ENCODE measurements at places on chromosomes 5 and 9.
A peak's percentile ranks its signal among the peaks of the same experiment; 100 is the strongest.

DNA sequence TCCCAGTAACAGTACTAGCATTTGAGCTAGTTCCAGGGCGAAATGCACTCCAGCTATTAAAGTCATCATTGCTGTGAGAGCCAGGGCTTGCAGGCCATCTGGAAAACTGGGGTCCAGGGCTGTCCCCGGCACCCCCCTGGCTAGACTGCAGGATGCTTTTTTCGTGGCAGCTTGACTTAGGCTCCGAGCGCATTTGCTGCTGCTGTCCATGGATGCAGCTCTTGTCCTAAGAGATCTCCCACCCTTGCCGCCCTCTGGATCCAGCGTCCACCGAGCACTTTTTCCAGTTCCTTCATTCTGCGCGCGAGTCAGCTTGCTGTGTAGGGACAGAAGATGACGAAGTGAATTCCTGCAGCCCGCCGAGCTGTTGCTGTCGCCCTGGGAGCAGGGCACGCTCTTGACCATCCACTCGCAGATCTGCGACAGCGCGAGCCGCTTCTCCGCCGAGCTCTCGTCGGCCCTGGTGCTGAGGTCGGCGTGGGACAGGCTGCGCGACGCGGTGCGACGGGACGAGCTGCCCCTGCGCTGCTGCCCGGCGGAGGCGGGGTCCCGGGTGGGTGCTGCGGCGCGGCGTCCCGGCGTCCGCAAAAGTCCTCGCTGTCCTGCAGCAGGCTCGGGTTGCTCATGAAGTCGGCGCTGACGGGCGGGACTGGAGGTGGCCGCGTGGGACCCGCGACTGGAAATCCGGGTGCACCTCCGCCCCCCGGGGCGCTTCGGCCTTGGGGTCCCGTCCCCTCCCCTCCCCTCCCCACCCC is 30.7 kb downstream of the OR2V1 start:
- no peak for DNase-seq

DNA sequence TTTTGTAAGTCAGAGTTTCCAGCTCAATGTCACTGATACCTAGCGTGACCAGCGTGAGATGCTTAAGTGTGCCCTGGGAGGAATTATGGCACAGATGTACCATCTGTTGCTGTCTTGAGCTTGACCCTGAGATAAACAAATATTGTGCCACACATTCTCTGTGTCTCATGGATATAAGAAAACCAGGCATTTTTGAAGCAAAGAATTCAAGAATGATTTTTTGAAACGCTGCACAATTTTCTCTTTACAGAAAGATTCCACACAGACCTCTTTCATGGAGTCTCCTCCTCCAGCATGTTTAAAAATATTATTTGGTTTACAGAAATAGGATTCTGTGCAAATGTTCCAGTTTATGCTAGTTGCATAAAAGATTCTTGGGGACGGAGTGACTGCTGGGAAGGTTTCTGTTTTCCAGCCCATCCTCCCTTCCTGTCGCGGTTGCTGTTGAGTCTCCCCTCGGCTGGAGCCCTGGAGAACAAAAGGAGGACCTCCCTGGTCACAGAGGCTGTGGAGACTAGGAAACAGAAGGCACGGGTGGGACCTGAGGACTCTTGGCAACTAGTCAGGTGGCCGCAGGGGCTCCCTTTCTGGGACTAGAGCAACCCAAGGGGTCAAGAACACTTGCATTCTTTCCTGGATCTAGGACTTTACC is 120.8 kb downstream of the RASGRF2 start:
- no peak for DNase-seq

- DNase-seq, result no peak
These were observed 63.2 kb upstream of the CTXN3 start for GRCh38 chr5:127585661-127586060.

DNA sequence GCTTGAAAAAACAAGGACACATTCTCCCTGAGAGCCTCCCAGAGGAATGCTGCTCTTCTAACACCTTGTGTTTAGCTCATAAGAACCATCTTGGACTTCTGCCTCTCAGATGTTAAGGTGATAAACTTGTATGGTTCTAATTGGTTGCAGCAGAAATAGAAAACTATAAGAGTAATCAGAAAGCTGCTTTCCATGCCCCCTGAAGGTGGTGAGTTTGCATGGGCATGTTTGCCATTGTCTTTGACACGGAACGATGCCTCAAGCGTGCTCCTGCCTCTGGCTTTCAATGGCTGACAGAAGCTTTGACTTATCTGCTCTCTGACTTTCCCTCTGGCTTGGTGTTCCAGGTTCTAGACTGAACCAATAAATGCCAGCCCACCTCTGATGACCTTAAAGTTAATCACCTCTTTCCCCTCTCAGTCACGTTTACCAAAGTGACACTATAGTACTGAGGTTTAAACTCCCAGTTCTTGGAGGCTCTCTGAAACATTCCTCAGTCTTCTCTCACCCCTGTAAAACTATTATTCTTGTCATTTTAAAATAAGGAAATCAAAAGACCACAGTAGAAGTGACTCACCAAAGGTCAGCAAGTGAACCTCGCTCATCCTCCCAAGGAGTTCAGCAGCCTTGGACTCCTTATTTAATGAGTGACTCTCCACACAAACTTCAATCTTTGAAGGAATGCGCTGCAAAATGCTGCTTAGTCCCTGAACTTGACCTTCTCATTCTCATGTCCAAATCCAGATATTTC is 103.6 kb downstream of the PIK3R1 start:
- DNase-seq, result no peak

DNA sequence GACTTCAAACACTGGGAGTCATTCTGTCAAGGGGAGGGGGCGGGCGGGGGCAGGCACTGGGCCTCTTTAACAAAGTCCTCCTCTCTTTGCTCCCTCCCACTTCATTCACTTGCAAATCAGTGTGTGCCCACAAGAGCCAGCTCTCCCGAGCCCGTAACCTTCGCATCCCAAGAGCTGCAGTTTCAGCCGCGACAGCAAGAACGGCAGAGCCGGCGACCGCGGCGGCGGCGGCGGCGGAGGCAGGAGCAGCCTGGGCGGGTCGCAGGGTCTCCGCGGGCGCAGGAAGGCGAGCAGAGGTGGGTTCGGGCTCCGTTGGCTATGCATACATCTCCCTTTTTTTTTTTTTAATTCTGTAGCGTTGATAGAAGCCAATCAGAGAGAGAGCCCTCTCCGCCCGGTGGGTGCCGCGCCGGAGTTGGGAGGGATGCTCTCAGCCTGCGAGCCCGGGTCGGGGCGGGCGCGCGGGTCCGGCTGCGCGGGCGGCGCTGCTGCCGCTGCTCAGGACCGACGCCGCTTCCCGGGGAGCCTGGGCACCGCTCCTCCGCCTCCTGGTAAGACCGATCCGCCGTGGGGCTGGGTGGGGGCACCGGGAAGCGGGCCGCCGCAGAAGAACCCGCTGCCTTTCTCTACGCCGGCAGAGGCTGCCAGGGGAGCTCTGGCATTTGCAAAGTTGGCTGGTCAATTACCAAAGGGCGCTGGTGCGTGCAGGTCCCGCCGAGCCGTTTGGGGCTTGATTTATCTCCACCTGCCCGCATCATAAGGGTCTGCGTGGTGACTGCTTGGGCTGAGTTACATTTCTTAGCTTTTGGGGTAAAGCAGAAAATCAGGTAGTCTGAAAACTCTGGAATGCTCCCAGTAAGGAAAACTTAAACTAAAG is at the start of gene CDH6:
Gene CDH6 (plus strand): TSS at position 96 of the 877 bp plus-strand sequence. CDS start 73,788 bp downstream, outside the sequence.
- peak; percentile 22 for DNase-seq

- no peak for DNase-seq
These were observed 133.1 kb downstream of the GABBR2 start for GRCh38 chr9:98575379-98576346.

DNA sequence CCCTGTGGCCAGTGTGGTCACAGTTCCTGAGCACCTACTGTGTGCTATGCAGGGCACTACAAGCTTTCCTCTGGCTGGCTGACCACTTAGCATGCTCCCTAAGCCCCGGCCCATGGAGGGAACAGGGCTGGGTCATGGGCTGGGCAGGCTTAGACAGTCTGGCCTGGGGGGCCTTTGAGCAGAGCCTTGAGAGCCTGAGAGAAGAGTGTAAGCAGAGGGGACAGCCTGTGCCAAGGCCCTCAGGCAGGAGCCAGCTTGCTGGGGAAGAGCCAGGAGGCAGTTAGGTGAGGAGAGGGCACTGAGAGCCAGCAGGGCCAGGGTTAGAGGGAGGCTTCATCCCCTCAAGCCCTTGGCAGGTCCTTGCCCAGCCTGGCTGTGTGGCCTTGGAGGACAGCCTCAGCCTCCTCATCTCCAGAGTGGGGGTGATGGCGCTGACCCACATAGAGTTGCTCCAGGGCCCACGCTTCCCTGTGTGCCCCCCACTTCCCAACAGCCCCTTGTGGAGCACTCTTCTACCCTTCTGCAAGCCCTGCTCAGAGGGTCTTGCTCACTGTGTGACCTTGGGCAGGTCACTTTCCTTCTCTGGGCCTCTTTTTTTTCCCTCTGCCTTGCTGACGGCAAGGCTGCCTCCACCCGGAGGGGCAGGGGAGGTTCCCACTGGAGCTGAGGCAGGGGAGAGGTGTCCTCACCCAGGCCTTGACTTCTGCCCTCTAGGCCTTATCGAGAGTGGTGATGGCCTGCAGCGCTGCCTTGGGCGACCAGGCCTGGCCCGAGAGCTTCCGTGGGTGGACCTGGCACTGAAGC is 107.1 kb downstream of the PHF2 start:
- no peak for DNase-seq

- no peak for DNase-seq
These were observed 427.7 kb downstream of the PRELID2 start for GRCh38 chr5:145407300-145408047.

DNA sequence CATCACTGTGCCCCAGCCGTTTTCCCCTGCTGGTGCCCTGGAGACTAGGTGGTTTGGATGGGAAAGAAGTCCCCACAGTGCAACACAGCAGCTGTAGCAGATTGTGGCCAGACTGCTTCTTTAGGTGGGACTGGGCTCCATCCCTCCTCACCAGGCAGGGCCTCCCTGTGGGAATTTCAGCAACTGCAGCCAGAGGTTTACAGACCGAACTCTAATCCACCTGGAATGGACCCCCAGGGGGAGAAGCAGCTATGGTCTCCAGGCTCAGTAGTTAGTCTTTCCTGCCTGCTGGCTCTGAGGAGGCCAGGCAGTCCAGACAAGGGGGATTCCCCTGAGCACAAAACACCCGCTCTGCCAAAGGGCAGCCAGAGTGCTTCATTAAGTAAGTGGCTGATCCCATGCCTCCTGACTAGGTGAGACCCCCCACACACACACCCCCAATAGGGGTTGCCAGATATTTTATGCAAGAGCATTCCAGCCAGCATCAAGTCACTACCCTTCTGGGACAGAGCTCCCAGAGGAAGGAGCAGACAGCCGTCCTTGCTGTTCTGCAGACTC is 188.9 kb downstream of the SGCD start:
- DNase-seq, result no peak

GRCh38 chr9:100058699-100059579 is 39.9 kb downstream of the ERP44 start:
- no peak for DNase-seq

DNA sequence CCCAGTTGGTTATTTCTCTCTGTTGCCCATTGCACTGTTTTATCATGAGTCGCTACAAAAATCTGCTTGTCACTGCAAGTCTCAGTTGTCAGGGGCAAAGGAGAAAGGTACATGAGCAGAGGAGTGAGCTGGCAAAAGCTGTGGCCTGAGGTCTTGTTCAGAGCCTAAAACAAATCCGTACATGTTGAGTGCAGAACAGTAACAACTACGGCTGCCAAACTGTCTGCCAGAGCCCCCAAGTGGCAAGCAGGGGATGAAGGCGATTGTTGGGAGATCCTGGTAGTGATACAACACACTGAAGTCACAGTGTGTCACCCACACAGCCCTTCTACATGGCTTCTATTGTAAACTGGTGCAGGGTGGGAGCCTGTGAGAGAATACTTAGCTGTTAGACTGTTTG is 50.9 kb downstream of the BRINP1 start:
- DNase-seq, result no peak

DNA sequence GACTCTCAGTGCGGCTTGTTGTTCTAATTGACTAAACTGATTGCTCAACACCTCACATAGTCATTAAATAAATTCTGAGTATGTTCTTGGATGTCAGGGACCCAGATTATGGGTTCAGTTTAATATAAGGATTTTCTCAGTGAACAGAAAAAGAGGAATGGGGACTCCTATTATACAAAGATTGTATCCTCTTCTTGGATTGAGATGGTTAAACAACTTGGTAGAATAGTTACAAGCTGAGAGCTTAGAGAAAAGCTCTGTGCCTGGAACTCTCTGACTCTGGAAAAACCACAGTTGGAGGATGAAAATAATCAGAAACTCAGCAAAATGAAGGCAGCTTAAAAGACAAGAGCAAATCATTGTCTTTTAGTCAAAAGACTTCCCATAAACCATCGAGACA is 30.5 kb downstream of the ANKRA2 start:
- DNase-seq, result no peak

- no peak for DNase-seq
These were observed 9.6 kb upstream of the IL17B start for GRCh38 chr5:149388498-149389190.

GRCh38 chr9:109730228-109730627 is 49.8 kb upstream of the PALM2AKAP2 start:
- no peak for DNase-seq

DNA sequence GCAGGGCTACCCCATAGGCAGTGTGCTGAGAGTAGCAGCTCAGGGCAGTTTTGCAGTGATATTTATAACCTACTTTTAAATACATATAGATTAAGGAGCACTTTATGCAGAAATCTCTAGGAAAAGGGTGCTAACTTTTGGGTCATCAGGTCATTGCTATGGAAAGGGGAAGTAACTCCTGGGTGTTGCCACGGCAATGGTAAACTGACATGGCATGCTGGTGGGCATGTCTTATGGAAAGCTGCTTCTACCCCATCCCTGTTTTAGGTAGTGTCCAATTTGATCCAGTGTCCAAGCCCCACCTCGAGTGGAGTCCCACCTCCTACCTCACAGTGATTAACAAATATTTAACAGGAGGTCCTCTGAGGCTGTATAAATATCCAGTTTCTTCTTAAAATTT is 56.8 kb upstream of the XPA start:
- no peak for DNase-seq

GRCh38 chr5:150081541-150082283 is 4.6 kb downstream of the CSF1R start:
- DNase-seq, result no peak

- no peak for DNase-seq
These were observed 117.9 kb downstream of the CDC42SE2 start for GRCh38 chr5:131381777-131382176.

DNA sequence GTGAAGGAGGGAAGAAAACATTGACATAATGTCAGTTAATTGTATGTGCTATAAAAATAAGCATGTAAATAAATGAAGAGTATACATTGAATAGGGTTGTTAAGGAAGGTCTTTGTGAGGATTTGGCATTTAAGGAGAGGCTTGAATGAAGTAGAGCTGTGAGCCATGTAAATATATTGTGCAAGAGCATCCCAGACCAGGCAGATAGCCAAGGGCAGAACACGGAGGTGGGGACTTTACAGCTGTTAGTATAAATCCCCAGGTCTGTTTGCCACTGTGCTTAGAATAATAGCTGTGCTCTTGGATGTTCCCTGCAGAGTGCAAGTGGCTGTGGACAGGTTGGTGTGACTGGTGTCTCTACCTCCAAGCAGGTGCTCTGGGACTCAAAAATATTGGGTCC is 211.7 kb downstream of the LRRC70 start:
- no peak for DNase-seq

GRCh38 chr5:170633235-170634081 is 129.6 kb downstream of the KCNIP1 start:
- peak; percentile 84 for DNase-seq

Data from NCI-H2227 treated with DMSO at 0.1 percent for 48 hours (cell line).